ENCODE measurements at places on chromosomes 2 and 18. TPM values are rescaled to one million over a fixed set of nuclear protein-coding genes. Genes with fewer than 3 reads are reported as not detected.

The COL3A1 gene
- polyA plus RNA-seq, result 294 TPM

The ABCG8 gene
- not detected for polyA plus RNA-seq

The ANKRD29 gene
- polyA plus RNA-seq, result 4.2 TPM

The COPS9 gene
- polyA plus RNA-seq, result 422 TPM

The HOXD10 gene
- 2.4 TPM for polyA plus RNA-seq

The HOXD1 gene
- polyA plus RNA-seq, result 3.6 TPM

The THUMPD2 gene
- 7.4 TPM for polyA plus RNA-seq

The TSPYL6 gene
- not detected for polyA plus RNA-seq

The FAM110C gene
- 24.6 TPM for polyA plus RNA-seq

The VWC2L gene
- polyA plus RNA-seq, result not detected

The AQP12B gene
- polyA plus RNA-seq, result not detected

The SLC9A4 gene
- polyA plus RNA-seq, result not detected

The CROCC2 gene
- not detected for polyA plus RNA-seq

The LAMA3 gene
- polyA plus RNA-seq, result 15.0 TPM

The FBXO48 gene
- polyA plus RNA-seq, result 1.2 TPM

The TGFBRAP1 gene
- polyA plus RNA-seq, result 4.8 TPM

The EGR4 gene
- 0.07 TPM for polyA plus RNA-seq

The GPAT2 gene
- polyA plus RNA-seq, result 0.60 TPM

The MROH2A gene
- not detected for polyA plus RNA-seq

The SLC38A11 gene
- 0.60 TPM for polyA plus RNA-seq

The FECH gene
- 7.8 TPM for polyA plus RNA-seq

The TRIM43 gene
- not detected for polyA plus RNA-seq

The UBXN4 gene
- polyA plus RNA-seq, result 25.7 TPM

The GPR155 gene
- 0.69 TPM for polyA plus RNA-seq

The TANC1 gene
- 13.4 TPM for polyA plus RNA-seq

The ZC3H15 gene
- 77.9 TPM for polyA plus RNA-seq

The ERMN gene
- not detected for polyA plus RNA-seq

The CHST9 gene
- polyA plus RNA-seq, result 0.12 TPM

The RAB31 gene
- 22.2 TPM for polyA plus RNA-seq

The GKN1 gene
- not detected for polyA plus RNA-seq

The FBXO36 gene
- 0.90 TPM for polyA plus RNA-seq

The REG1B gene
- 465 TPM for polyA plus RNA-seq

The SERPINB10 gene
- 0.15 TPM for polyA plus RNA-seq

The POTEI gene
- not detected for polyA plus RNA-seq

The DAPL1 gene
- not detected for polyA plus RNA-seq

The MAPK4 gene
- polyA plus RNA-seq, result 0.60 TPM

The ZSWIM2 gene
- not detected for polyA plus RNA-seq

The NAPG gene
- polyA plus RNA-seq, result 24.6 TPM

The MAP3K19 gene
- not detected for polyA plus RNA-seq

The RNU2-63P gene
- not detected for polyA plus RNA-seq

The DSEL gene
- polyA plus RNA-seq, result 0.93 TPM

The CCDC150 gene
- polyA plus RNA-seq, result 2.0 TPM

The UPP2 gene
- polyA plus RNA-seq, result not detected

The SP100 gene
- polyA plus RNA-seq, result 91.0 TPM

The MAP4K4 gene
- 8.8 TPM for polyA plus RNA-seq

The B3GNT7 gene
- polyA plus RNA-seq, result 12.0 TPM

The ZNF892 gene
- 0.86 TPM for polyA plus RNA-seq

The SMYD1 gene
- 1.1 TPM for polyA plus RNA-seq

The GPBAR1 gene
- 1.4 TPM for polyA plus RNA-seq

The OXER1 gene
- polyA plus RNA-seq, result 1.8 TPM

The EIF4E2 gene
- polyA plus RNA-seq, result 131 TPM

The PROM2 gene
- 2.4 TPM for polyA plus RNA-seq

The KCNG2 gene
- polyA plus RNA-seq, result not detected

The TTC27 gene
- polyA plus RNA-seq, result 3.0 TPM

The IL36G gene
- polyA plus RNA-seq, result 0.17 TPM

The RNF125 gene
- 4.8 TPM for polyA plus RNA-seq

All from sigmoid colon (tissue), 7 donors.